ENCODE measurements at places on chromosomes 2 and 18.

DNA sequence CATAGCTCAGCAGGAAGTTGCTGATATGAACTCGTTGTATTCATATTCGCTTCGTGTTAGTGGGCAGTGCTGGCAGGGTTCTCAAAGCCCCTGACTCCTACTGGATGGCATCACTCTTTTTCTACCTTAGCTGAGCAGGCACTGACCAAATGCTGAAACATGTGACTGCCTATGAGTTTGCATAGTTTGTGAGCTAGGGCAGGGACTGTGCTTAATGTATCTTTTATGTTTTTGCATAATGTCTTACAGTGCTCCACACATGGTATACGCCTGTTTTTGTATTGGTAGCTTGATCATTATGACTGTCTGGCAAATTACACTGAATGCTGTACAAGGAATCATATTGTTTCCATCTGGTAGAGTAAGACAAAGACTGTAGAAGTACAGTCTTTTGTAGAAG, 305.3 kb downstream of the PARD3B start:
- DNase-seq: no peak

GRCh38 chr2:241804326-241805229, 4.4 kb upstream of the NEU4 start:
- DNase-seq: peak; percentile 61

DNA sequence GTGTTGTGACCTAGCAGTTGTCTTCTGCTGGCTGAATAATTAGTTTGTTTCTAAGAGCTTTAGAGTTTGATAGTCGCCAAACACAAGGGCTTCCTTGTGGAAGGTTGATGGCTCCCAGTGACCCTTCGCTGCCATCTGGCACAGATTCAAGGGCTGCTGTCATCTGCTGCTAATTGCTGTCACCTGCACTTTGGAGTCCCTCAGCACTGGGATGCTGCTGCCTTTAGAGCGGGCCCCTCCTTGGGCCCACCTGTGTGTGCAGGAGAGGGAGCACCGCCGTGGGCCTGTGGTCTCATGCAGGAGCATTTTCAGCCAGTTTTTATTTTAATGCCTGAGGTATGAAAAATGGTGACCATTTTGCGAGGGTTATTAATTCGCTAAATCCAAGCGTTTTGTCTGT, 154.0 kb upstream of the NFATC1 start:
- no peak for DNase-seq

GRCh38 chr2:96148410-96149217, 3.4 kb upstream of the DUSP2 start:
- peak; percentile 84 for DNase-seq

- DNase-seq: no peak
Observed at GRCh38 chr2:137208431-137208891, 443.1 kb downstream of the THSD7B start.

- DNase-seq: no peak
Observed at GRCh38 chr2:70620020-70620419, 66.4 kb upstream of the TGFA start.

GRCh38 chr2:167988296-167988695, 259.1 kb downstream of the STK39 start:
- no peak for DNase-seq

GRCh38 chr18:58758046-58758445, 86.8 kb downstream of the MALT1 start:
- DNase-seq: no peak

- DNase-seq: no peak
Observed at GRCh38 chr2:53500181-53500580, 267.4 kb upstream of the CHAC2 start.

- DNase-seq: no peak
Observed at GRCh38 chr2:648476-649424, 28.5 kb downstream of the TMEM18 start.
